Pancreas (tissue), 10 donors: ENCODE measurements at places on chromosomes 13 and 19. TPM values are rescaled to one million over a fixed set of nuclear protein-coding genes. Genes with fewer than 3 reads are reported as not detected.
A peak's percentile ranks its signal among the peaks of the same experiment; 100 is the strongest.

The PSG7 gene
- not detected for total RNA-seq

DNA sequence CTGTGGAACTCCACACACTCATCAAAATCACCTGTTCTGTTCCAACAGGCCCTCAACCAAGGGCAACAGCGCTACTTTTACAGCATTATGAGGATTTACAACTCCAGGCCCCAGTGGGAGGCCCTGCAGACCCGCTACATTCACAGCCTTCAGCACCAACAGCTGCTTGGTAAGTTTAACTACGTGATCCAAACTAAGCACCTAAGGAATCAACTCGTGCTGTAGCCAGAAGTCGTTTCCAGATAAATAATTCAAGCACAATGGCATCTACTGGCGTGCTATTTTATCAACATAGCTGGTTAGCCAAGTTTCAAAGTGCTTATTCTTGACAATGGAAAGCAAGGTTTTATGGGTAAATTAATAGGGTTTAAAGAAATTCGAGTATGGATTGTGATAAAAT, 5.3 kb downstream of the FAM216B start:
- H3K36me3 ChIP-seq = no peaks in the 10 kb centered on the region
- DNase-seq = no peak
- no peak overlapping the region for H3K4me3 ChIP-seq
- no peaks in the 10 kb centered on the region for H3K4me1 ChIP-seq
- H3K27me3 ChIP-seq = no peaks in the 10 kb centered on the region
- no peak overlapping the region for H3K27ac ChIP-seq

The PNMA8A gene
- 7.2 TPM for total RNA-seq

GRCh38 chr19:15180451-15181390, 20.1 kb downstream of the NOTCH3 start:
- H3K36me3 ChIP-seq = no peaks in the 10 kb centered on the region
- no peaks in the 10 kb centered on the region for H3K4me1 ChIP-seq
- H3K27ac ChIP-seq = no peak overlapping the region
- H3K4me3 ChIP-seq = peak overlapping the region; percentile 10
- peak; percentile 83 for DNase-seq
- H3K27me3 ChIP-seq = no peaks in the 10 kb centered on the region

The ETV2 gene
- 1.2 TPM for total RNA-seq

DNA sequence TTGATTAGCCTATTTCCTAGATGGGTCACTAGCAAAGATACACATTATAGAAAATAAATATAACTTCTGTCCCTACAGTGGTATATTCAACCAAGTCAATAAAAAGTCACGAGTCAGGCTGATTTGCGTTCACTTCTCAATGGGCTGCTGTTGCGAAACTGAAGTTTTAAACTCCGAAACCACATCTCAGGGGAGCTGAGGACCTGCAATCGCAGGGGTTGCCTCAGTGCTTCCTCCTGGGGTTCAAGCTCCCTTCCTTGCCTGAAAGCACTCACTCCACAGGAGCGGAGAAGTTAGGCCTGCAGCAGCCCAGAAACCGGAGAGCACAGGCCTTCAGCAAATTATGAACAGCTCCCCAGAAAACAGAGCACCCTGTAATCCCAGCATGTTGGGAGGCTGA, 39.6 kb downstream of the RAB20 start:
- no peak overlapping the region for H3K27ac ChIP-seq
- no peaks in the 10 kb centered on the region for H3K27me3 ChIP-seq
- H3K36me3 ChIP-seq = peaks cover 12% of the 10 kb centered on the region
- DNase-seq = no peak
- H3K4me1 ChIP-seq = peaks cover 28% of the 10 kb centered on the region

- peak overlapping the region; percentile 89 for H3K27ac ChIP-seq
- peaks cover 4% of the 10 kb centered on the region for H3K4me1 ChIP-seq
- H3K4me3 ChIP-seq = peak overlapping the region; percentile 55
- DNase-seq = no peak
Measured at GRCh38 chr13:44142540-44142867, 231.1 kb upstream of the SERP2 start.

DNA sequence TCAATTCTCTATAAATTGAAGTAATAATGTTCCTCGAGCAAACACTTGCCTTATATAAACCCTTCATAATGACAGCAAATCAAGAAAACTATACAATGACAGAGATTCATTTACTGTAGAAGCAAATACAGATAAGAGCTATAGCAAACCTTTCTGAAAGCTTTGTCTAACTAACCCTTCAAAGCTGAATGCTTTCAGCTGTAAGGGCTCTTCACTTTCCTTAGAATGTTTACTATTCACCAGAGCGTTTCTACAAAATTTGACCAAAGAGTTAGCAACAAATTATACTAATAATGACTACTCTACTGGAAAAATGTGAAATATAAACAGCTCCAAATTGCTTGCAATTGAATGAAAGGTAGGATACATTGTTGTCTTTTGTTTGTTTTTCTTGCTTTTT, 218.1 kb downstream of the SLITRK5 start:
- H3K4me3 ChIP-seq = no peak overlapping the region
- no peaks in the 10 kb centered on the region for H3K4me1 ChIP-seq
- DNase-seq = no peak
- no peak overlapping the region for H3K27ac ChIP-seq

The RPL36 gene
- 623 TPM for total RNA-seq

- H3K27ac ChIP-seq = no peak overlapping the region
- no peak for DNase-seq
- no peak overlapping the region for H3K4me3 ChIP-seq
- H3K4me1 ChIP-seq = no peaks in the 10 kb centered on the region
Measured at GRCh38 chr13:30156826-30157615, 150.3 kb downstream of the KATNAL1 start.

DNA sequence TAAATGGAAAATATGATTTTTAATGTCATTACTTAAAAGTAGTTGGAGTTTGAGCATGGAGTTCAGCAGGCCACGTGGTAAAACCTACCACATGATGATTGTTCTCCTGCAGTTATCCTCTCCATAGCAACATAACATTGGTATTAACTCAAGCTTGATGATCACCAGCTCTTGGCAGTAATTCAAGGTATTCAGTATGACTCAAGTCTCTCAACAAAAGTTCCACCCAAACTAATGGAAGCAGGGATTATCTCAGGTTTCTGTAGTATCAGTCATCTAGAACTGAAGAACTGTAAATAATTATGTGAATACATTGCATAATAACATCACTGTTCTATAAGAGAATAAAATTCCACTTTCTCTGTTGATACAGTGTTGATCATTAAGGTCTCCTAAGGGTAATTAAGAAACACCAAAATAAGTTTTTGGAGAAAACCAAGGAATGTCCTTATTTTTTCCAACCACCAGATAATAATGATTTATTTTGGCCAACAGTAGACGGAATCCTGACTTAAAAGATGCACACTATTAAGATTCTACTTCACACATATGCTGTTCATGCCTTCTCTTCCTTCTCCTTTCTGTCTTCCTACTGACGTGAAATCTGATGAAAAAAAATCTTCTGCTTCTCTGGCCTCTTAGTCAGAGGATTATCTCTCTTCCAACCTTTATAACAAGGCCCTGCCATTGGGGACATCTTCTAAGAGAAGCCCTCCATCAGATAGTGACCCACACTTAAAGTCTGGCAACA, 1092.3 kb downstream of the EFNB2 start:
- no peak for DNase-seq
- H3K27me3 ChIP-seq = no peaks in the 10 kb centered on the region
- H3K4me3 ChIP-seq = no peak overlapping the region
- no peaks in the 10 kb centered on the region for H3K36me3 ChIP-seq
- no peaks in the 10 kb centered on the region for H3K4me1 ChIP-seq

DNA sequence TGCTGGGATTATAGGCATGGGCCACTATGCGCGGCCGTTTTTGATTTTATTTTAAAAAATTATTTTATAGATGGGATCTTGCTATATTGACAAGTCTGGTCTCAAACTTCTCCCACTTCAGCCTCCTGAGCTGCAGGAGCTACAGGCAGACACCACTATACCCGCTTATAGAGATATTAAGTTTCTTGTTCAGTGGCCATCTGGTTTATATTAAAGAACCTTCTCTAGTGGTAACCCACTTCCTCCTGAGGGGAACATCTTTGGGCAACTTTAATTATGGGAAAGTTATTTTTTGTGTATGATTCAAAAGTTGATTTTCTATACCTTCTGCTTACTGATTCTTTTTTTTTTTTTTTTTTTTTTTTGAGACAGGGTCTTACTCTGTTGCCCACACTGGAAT, 172.7 kb downstream of the KLF5 start:
- no peak overlapping the region for H3K27ac ChIP-seq
- no peaks in the 10 kb centered on the region for H3K4me1 ChIP-seq
- H3K4me3 ChIP-seq = no peak overlapping the region

DNA sequence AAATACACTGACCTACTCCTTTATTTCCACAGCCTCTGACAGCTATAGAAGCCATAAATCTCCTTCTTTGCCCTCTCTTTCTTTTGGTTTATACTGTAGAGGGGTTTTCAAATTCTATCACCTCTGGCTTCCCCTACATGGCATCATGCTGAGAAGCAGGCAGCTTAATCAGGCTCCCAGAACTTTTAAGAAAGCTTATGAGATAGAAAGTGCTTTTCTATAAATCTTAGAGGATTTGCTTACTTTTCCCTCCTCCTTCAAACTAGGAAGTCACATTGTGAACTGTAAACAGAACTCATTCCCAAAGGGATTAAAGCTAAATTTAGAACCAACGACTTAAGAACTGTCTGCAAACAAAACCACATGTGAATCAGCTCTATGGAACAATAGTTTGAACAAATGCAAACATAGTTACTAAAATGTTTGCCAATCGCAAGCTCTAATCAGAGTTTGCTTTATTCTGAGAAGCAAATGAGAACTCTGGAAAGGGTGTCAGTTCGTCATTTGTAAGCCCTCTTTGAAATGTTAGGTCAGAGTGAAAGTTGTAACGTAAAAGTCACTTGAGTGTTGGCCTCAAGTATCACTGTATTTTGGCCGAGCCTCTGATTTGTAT, 344.1 kb downstream of the RFC3 start:
- peaks cover 12% of the 10 kb centered on the region for H3K4me1 ChIP-seq
- peak overlapping the region; percentile 48 for H3K27ac ChIP-seq
- no peak for DNase-seq
- no peaks in the 10 kb centered on the region for H3K27me3 ChIP-seq
- H3K4me3 ChIP-seq = peak overlapping the region; percentile 8
- no peaks in the 10 kb centered on the region for H3K36me3 ChIP-seq

DNA sequence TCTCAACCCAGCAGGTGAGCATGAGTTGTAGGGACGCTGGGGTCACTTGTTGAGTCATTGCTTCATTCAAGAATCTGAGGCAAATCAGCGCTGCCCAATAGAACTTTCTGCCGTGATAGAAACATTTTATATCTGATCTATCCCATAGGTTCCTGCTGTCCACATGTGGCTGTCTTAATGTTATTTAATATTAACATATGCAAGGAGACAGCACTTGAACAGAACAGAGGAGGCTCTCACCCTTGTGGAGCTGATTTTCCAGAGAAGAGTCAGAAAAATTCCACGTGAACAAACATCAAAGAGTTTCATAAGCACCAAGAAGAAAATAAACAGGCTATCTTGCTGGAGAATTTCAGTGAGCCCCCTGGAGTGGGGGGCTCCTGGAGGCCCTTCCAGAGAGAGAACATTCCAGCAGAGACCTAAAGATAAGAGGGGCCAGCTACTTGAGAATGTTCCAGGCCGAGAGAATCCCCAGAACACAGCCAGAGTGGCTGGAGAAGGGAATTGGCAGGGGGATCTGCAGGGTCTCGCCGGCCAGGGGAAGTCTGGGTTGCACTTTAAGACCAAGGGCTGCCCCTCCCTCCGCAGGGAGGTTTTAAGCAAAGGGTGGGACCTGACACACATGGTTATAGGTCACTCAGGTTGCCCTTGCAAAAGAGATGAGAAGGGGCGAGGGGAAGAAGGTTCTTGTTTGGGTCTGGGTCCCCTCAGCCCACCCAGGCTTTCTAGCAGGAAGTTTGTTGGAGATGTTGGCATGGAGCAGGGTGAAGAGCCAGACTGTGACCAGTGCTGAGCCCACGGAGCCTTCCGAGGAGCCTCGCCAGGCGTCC, 135.7 kb downstream of the CRYL1 start:
- no peaks in the 10 kb centered on the region for H3K4me1 ChIP-seq
- no peak for DNase-seq
- H3K4me3 ChIP-seq = no peak overlapping the region
- H3K27me3 ChIP-seq = no peaks in the 10 kb centered on the region
- H3K36me3 ChIP-seq = no peaks in the 10 kb centered on the region

The TRPM4 gene
- 18.2 TPM for total RNA-seq

The CD209 gene
- 0.28 TPM for total RNA-seq

- H3K4me3 ChIP-seq = peak overlapping the region; percentile 39
- no peaks in the 10 kb centered on the region for H3K27me3 ChIP-seq
- no peaks in the 10 kb centered on the region for H3K36me3 ChIP-seq
- DNase-seq = no peak
- H3K4me1 ChIP-seq = peaks cover 17% of the 10 kb centered on the region
Measured at GRCh38 chr19:17796013-17796837, 1.3 kb downstream of the B3GNT3 start.

GRCh38 chr13:51282322-51282721, 57.2 kb upstream of the SERPINE3 start:
- peak; percentile 63 for DNase-seq
- H3K36me3 ChIP-seq = no peaks in the 10 kb centered on the region
- peaks cover 9% of the 10 kb centered on the region for H3K4me1 ChIP-seq
- no peak overlapping the region for H3K4me3 ChIP-seq

DNA sequence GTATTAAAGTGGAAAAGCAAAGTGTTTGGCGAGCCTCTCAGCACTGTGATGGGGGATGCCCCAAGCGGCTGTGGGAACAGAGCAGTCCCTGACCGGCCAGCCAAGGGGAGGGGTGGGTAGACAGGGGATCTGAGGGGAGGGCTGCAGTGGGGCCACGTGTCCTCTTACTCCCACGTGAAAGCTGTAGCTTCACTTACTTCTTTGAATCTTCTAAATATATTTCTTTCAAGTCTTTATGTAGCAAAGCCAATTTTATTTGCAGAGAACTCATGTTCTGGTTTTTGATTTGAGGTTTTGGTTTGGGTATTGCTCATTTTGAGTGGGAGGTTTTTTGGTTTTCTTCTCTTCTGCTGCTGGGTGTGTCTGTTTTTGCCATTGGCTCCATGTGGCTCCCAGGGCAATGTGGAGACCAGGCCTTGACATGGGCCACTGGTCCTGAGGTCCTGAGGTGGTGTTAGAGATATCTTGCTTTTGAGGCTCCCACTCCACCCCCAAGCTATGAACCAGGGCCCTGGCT, 17.7 kb upstream of the OVOL3 start:
- H3K27me3 ChIP-seq = no peaks in the 10 kb centered on the region
- H3K27ac ChIP-seq = no peak overlapping the region
- no peaks in the 10 kb centered on the region for H3K36me3 ChIP-seq
- H3K4me1 ChIP-seq = no peaks in the 10 kb centered on the region

DNA sequence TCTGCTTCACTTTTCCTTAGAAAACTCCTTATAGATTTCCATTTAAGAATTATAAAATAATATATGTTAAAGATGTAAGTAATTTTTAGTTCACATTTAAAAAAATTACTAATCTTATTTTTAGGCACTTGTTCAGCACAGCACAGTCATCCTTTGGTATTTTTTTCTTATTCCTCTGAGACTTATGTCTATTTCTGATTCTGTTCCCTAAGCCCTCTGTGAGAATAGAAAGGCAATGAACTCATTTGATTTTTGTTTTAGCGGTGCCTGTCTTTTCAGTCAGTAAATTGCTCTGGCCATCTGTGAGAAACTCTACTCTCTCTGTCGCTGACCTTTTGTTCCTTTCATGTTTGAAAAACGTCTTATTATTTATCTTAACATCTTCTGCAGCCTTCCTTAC, 168.1 kb downstream of the PCDH17 start:
- DNase-seq = no peak
- H3K27me3 ChIP-seq = no peaks in the 10 kb centered on the region
- H3K36me3 ChIP-seq = no peaks in the 10 kb centered on the region
- H3K27ac ChIP-seq = no peak overlapping the region
- no peaks in the 10 kb centered on the region for H3K4me1 ChIP-seq
